ENCODE measurements at places on chromosomes 7 and 10.

DNA sequence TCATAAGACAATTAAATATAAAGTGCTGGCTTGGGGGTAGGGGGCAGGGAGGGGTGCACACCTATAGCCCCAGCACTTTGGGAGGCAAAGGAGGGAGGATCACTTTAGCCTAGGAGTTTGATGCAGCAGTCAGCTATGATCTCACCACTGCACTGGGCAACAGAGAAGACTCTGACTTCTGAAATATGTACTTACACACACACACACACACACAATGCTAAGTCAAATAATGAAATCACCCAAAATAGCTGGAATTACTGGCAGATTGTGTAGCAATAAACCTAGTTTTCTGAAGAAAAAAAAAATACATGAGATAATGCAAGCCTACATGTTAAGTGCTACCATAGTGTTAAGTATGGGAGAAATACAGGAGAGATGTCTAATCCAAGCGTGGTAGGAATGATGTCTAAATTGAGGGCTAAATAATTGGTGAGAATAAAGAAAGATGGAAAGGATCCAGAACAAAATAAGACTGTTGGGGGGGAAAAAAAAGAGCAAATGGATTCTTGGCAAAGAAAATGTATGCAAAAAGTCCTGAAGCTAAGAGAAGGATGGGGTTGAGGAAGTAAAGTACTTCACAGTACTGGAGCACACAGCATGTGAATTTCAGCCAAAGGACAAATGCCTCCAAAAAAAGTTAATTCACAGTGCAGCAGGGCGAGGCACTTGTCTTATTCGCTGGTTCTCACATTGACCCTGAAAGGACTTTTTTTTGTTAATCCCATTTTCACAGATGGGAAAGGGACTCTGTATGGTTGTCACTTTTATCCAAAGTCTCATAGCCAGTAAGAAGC, 73.9 kb downstream of the IGF2BP3 start:
- DNase-seq: no peak

- DNase-seq: no peak
Measured at GRCh38 chr10:21820952-21821351, 182.6 kb downstream of the DNAJC1 start.

- no peak for DNase-seq
Measured at GRCh38 chr10:124142006-124142739, 48.8 kb upstream of the CHST15 start.

DNA sequence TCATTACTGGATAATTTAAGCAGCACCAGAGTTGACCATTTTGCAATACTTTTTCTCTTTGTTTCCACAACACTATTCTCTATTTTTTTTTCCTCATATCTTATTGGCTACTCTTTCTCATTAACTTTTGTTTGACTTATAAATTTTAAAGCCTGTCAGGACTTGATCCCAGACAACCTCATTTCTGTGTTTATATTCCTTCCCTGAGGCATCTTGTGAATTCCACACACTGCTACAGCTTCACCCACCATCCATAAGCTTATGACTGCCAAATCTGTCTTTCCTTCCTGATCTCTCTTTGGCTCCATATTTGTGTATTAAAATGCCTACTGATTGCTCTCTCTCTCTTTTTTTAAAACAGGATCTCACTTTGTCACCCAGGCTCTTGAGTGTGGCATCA, 124.6 kb upstream of the MBL2 start:
- DNase-seq: no peak

GRCh38 chr10:103858360-103858759, 3.0 kb upstream of the SH3PXD2A start:
- DNase-seq: no peak

Data from CD4-positive, alpha-beta T cell treated with Interleukin-2 at 100 ng/mL for 4 hours (primary cell).